ENCODE measurements at places on chromosomes 4 and X.

DNA sequence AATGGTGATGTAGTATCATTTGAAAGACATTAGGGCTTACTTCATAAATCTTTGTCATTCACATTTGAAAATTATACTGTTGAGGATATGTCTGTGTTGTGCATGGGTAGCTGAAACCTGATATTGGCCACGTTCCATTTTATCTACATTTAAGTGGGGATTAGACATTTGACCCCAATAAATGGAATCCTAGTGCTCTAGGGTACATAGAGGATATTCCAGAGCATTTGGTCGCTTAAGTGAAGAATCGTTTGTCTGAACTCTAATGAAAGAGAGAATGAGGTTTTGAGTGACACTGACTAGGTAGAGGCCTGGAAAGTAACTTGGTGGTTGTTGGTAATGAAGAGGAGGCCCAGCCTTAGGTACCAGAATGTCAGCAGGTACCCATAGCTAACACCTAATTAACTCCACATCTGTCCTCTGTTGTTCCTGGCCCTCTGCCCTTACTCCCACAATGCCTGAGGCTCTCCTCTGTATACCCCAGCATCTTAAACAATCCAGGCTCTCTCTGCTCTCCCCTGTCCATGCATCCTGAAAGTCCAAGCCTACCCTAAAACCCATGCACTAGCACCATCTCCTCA, 299.5 kb upstream of the KLF3 start:
- no peak for DNase-seq

- no peak for DNase-seq
Measured at GRCh38 chrX:115957862-115958490, 212.6 kb upstream of the AGTR2 start.

GRCh38 chr4:154010371-154010770, 221.5 kb upstream of the SFRP2 start:
- DNase-seq: no peak

GRCh38 chr4:76562836-76563453, 127.9 kb downstream of the SHROOM3 start:
- no peak for DNase-seq

GRCh38 chr4:99024481-99025275, 29.2 kb downstream of the METAP1 start:
- no peak for DNase-seq

GRCh38 chr4:47510506-47511143, 25.6 kb downstream of the ATP10D start:
- DNase-seq: no peak

DNA sequence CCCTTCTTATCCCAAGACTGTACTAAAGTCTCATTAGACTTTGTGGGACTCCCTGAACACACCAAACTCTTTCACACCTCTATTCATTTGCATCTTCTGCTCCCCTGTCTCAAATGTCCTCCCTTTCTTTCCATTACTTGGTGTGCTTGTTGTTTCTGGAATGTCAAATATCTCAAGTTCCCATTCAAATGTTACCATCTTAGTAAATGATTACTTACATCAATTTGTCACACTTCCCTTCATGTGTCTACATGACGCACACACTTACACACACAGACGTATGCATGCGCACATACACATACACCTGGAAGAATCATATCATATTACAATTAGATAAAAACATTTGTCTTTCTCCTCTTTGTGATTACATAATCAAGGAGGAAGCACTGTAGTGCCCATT, 210.8 kb upstream of the TEX13C start:
- DNase-seq: no peak

DNA sequence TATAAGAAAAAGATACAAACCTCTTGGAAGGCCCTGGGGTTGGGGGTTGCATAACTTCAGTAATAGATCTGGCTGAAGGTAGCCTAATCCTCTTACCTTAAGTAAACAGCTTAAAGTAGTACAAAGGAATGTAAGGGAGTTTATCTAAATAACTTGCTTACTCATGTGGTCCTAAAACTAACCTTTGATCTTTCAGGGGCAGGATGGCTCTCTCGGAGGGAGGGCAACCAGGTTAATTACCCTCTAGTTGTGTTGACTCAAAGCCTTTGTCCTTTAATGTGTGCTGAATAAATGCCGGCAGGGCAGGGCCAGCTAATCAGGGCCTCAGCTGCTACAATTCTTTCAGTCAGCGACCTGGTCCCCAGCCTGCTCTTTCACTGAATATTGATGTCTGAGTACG, 822.0 kb upstream of the SLIT2 start:
- no peak for DNase-seq

GRCh38 chrX:93120805-93121204, 552.6 kb downstream of the NAP1L3 start:
- no peak for DNase-seq

DNA sequence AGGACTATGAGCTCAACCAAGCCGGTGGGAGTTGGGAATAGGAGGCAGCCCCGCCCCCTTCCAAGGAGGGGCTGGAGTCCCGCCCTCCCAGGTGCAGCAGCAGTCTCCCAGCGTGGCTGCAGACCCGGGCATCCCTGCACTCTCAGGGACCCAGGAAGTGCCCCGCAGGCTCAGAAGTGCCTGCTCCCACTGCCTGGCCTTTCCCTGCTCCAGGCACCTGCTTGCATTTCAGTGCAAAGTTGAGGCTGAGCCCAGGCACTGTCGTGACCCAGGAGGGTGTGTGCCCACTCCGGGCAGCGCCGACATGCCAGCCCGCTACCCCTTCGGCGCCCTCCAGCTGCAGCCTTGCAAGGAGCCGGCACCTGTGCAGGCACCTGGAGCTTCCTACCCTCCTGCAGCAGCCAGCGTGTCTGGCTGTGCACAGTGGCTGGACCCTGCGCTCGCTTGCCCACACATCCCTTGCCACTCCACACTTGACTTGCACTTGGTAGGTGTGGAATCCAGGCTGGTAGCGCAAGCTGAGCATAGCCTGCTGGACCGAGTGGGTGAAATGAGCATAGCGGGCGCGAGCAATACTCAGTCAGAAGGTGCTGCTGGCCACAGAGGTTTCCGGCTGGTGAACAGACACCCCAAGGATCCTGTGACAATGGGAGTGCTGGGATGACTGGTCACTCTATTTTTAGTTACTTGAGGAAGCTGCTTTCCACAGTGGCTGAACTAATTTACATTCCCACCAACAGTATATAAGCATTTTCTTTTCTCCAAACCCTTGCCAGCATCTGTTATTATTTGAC, 236.3 kb downstream of the PCDH10 start:
- DNase-seq: no peak

GRCh38 chr4:93403571-93403970, 425.0 kb upstream of the ATOH1 start:
- no peak for DNase-seq

GRCh38 chr4:110865611-110866259, 242.9 kb upstream of the PITX2 start:
- DNase-seq: no peak

- DNase-seq: peak; percentile 48
Measured at GRCh38 chr4:67746797-67747495, 7.2 kb downstream of the GNRHR start.

DNA sequence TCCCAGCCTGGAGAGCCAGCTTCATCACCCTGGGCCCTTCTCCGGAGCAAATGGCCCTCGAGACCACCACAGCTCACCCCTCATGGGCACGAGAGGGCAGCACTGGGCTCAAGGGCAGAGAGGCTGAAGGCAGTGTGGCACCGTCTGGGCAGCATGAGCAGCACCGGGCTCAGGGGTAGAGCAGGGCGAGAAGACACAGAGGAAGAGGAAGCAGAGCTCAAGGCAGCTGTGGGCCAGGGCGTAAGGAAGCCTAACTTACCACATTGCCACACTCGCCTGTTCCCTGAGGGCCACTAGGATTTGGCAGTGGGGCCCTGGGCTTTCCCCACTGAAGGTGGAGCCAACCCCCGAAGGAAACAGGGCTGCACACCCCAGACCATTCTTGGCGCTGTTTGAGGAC, 15.5 kb downstream of the ZNF185 start:
- no peak for DNase-seq
